Endodermal cell (in vitro differentiated cells): ENCODE measurements at places on chromosomes 3 and 15.

DNA sequence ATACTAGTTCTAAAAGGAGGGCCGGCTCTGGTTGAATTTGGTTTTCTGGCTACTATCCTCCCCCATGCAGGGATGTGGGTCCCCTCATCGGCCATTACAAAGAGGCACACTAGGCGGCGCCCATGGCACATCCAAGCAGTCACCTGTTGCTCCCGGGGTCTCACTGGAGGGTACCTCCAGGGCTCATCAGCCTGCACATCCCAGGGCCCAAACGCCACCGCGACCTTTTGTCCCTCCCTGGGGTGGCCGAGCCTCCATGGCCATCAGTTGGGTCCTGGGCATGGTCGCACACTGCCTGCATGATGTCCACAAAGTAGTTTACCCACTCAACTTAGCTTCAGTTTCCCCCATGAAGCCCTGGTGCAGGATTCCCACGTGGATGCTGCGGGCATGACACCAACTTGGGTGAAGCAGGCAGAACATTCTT lies 28.3 kb downstream of the IDH3A start:
- peak; percentile 94 for DNase-seq

GRCh38 chr3:185280572-185281365 lies 26.9 kb upstream of the EHHADH start:
- no peak for DNase-seq

DNA sequence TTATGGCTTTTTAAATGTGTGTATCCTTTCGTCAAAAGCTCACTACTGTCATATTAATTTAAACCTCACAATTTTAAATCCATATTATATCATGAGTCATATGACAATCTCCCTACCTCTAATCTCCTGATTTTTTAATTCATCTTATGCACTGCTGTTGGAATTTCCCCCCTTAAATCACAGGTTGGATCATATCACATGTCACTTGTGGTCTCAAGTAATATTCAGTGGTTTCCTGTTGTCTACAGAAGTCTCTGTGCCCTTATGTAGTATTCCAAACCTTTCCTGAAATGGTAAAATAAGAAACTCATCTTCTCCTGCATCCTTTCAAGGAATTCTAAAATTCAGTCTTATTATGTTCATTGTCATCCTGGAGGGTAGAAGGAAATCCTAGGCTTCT lies 116.0 kb upstream of the CBLB start:
- no peak for DNase-seq

GRCh38 chr3:141881702-141882101 lies 5.3 kb downstream of the ATP1B3 start:
- DNase-seq, result no peak

- peak; percentile 50 for DNase-seq
Observed at GRCh38 chr3:126541628-126542339, 16.9 kb downstream of the C3orf22 start.

DNA sequence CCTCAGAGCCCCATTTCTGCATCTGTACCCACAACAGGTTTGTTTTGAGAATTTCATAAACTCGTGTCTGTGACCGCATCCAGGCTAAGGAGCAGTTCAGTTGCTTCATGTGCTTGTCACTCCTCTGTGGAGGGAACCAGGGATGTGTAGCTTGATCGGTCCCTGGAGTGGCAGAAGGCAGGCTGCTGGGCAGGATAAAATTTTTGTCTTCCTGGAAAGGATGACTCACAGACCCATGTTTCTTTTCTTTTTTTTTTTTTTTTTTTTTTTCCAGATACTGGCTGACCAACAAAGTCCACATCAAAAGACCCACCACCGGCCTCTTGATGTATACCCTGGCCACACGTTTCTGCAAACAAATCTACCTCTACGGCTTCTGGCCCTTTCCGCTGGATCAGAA lies 70.1 kb downstream of the ST8SIA2 start:
- no peak for DNase-seq

- DNase-seq, result no peak
Observed at GRCh38 chr3:152330559-152330958, 61.8 kb downstream of the MBNL1 start.

DNA sequence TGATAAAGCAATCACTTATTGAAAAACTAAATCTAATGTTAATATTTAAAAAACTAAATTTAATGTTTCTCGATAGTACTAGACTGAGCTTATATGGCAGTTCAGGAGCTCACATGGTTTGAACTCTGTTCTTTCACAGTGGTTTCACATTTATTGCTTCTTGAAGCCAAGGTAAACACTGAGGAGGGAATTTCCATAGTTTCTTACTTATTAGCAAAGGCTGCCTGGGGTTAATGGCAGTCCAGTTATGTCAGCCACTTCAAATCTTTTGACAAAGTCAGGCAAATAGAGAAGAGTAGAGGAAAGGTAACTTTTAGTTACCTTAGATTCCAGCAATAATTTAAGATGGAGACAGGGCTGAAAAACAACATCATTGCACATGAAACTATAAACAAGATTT lies 831.5 kb downstream of the ROBO2 start:
- DNase-seq, result no peak

DNA sequence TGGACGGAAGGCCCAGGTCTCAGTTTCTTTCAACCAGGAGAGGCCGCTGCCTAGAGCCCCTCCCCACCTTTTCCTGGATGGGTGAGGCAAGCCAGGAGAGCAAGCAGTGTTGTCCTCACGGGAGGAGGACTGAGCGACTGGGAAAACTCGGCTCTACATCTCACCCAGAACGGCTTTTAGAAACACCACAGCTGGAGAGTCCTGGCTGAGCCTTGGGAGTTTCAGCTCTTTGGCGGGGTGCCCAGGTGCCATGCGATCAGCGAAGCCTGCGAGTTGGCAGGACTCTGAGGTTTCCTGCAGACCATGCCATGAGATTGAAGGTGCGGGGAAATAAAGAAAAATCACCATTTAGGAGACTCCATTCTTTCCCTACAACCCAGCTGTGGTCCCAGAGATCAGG lies 26.0 kb downstream of the PPCDC start:
- DNase-seq, result no peak

DNA sequence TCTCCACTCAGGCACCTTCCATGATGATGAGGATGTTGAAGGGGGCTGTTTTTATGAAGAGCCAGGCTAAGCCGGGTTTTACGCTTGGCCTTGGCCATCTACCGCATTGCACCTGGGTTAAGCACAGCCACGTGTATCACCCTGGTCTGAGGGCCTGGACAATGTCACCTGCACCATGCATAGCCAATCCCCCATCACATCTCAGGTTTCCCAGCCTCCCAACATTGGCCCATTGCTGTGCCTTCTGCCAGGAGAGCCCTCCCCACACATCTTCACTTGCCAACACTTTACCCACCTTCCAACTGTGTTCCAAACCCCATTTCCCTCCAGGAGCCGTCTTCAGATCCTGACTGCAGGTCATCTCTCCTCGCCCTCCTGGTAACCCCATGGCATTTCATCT lies 135.3 kb upstream of the ABHD17C start:
- no peak for DNase-seq

DNA sequence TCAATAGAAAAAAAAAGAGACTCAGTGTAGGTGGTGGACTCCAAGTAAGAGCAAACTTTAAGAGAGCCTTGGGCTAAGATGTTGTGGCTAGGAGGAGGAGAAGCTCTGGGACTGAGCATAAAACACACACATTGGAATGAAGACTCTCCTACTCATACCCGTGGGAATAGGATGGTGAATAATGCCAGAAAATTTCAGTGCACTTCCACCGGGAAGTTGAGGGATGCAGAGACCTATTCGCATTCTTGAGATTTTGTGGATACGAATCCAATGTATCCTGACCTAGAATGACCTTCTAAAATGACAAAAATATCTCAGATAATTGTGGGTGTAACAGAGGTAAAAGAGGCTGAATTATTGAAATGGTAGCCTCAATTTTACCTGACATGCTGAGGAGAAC lies 388.7 kb upstream of the SGO1 start:
- DNase-seq, result no peak

DNA sequence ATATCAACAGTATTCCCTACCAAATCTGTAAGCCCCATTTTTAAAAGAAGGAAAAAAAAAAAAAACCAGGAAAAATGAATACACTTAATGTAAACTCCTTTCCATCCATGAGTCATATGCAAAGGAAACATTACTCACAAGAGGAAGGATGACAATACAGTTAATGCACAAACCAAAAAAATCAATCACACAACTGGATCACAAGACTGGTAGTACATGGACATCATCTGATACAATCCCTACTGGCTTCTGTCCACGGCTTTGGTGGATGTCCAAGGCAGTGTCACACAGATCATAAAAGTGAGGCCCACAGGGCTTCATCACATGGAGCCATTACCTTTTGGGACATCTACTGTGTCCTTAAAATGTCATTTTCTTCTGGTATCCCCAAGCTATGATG lies 44.0 kb downstream of the SUCLG2 start:
- DNase-seq, result no peak

- DNase-seq, result peak; percentile 76
Observed at GRCh38 chr15:31327669-31328427, 1.2 kb downstream of the KLF13 start.

- DNase-seq, result peak; percentile 75
Observed at GRCh38 chr3:149273096-149273751, 51.6 kb upstream of the CP start.

DNA sequence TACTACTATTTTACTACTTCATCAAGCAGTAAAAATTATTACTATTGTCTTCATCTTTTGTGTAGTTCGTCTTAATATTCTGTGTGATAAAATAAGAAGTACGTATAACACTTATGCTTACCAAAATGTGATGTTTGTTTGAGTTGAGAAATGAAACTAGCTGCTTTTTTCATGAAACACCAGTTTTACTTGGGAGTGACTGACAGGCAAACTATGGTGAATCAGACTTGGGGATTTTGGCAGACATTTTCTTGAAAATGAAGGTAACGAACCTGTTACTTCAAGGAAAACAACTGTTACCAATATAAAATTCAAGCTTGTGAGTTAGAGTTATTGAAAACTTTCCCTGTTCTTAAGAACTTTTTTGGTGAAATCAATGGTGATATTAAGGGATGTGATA lies 10.3 kb downstream of the U2SURP start:
- no peak for DNase-seq

- no peak for DNase-seq
Observed at GRCh38 chr3:134255404-134255803, 4.7 kb upstream of the RYK start.

DNA sequence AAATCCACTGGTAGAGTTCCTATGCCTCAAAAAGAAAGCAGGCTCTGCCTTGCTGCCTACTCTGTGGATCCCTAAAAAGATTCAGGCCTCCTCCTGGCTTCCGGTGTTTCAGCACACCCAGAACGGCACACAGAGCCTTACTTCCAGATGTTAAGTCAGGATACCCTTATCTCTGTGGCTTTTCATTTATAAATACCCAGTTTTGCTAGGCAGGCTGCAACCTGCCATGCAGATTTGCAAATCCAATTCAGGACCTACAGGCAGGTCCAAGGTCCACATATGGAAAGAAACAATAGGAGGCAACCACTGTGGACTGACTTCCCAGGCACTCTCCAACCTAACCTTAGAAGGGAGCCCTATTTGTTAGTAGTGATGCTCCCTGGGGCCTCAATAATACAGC lies 30.7 kb downstream of the EFL1 start:
- DNase-seq, result no peak

GRCh38 chr3:30680789-30681648 lies 74.6 kb downstream of the TGFBR2 start:
- DNase-seq, result peak; percentile 63

GRCh38 chr3:127860211-127860696 lies 37.9 kb upstream of the MGLL start:
- peak; percentile 64 for DNase-seq

- DNase-seq, result no peak
Observed at GRCh38 chr3:25872200-25872877, 82.4 kb downstream of the OXSM start.

DNA sequence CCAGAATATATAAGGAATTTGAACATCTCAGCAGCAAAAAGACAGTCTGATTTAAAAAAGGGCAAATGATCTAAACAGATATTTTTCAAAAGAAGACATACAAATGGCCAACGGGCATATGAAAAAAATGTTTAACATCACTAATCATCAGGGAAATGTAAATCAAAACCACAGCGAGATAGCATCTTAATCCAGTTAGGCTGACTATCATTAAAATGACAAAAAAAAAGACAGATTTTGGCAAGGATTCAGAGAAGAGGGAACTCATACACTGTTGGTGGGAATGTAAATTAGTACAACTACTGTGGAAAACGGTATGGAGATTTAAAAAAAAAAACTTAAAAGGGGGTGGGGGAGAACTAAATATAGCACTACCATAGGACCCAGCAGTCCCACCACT lies 47.9 kb downstream of the RNF13 start:
- DNase-seq, result no peak

GRCh38 chr3:168511428-168512014 lies 415.8 kb upstream of the GOLIM4 start:
- no peak for DNase-seq

DNA sequence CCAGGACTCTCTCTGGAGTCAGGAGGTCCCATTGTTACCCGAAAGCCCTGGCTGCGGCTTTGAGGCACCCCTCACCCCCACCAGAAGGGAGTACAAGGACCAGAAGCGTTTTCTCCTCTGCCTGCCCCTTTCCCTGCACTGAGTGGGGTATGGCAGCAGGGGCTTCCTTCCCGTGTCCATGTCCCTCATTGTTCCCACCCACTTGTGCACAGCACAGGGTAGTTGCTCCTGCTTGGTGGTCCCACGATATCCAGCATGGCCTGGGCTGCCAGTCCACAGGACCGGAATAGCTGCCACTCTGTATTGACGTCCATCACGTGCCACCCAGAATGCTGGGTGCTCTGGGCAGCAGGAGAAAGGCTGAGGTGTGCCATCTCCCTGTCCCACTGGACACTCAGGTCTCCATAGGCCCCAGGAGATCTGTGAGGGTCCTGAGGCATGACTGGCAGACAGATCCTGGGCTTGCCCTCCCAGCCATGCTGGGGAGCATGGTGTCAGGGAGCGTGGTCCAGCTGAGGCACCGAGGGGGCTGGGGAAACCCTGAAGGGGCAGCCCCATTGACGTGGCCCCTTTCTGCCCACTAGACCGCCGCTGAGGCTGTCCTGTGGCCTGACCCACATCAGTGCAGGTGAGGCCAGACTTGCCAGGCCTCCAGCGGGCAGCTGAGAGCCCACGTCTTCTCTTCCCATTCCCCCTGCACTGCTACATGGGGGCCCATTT lies 45.3 kb upstream of the SEC22A start:
- peak; percentile 30 for DNase-seq
